Kidney (tissue), 22 donors: ENCODE measurements at places on chromosomes 13 and 19.

GRCh38 chr13:26923824-26924605 is 163.4 kb upstream of the GPR12 start:
- H3K4me3 ChIP-seq = no peak overlapping the region
- no peaks in the 10 kb centered on the region for H3K4me1 ChIP-seq
- no peaks in the 10 kb centered on the region for H3K36me3 ChIP-seq

GRCh38 chr19:30084390-30084819 is 142.4 kb downstream of the URI1 start:
- H3K27ac ChIP-seq = no peak overlapping the region
- DNase-seq = peak; percentile 35
- H3K4me1 ChIP-seq = no peaks in the 10 kb centered on the region
- no peaks in the 10 kb centered on the region for H3K36me3 ChIP-seq

- peak; percentile 87 for DNase-seq
- H3K4me3 ChIP-seq = no peak overlapping the region
- H3K4me1 ChIP-seq = no peaks in the 10 kb centered on the region
- H3K27me3 ChIP-seq = no peaks in the 10 kb centered on the region
- H3K36me3 ChIP-seq = no peaks in the 10 kb centered on the region
- H3K27ac ChIP-seq = no peak overlapping the region
Measured at GRCh38 chr19:30870876-30871275, 478.4 kb downstream of the TSHZ3 start.

GRCh38 chr19:11806354-11807098 is 7.5 kb upstream of the ZNF440 start:
- DNase-seq = peak; percentile 10
- peaks cover 8% of the 10 kb centered on the region for H3K36me3 ChIP-seq
- H3K27ac ChIP-seq = no peak overlapping the region
- no peak overlapping the region for H3K4me3 ChIP-seq
- H3K4me1 ChIP-seq = no peaks in the 10 kb centered on the region
- no peaks in the 10 kb centered on the region for H3K27me3 ChIP-seq

DNA sequence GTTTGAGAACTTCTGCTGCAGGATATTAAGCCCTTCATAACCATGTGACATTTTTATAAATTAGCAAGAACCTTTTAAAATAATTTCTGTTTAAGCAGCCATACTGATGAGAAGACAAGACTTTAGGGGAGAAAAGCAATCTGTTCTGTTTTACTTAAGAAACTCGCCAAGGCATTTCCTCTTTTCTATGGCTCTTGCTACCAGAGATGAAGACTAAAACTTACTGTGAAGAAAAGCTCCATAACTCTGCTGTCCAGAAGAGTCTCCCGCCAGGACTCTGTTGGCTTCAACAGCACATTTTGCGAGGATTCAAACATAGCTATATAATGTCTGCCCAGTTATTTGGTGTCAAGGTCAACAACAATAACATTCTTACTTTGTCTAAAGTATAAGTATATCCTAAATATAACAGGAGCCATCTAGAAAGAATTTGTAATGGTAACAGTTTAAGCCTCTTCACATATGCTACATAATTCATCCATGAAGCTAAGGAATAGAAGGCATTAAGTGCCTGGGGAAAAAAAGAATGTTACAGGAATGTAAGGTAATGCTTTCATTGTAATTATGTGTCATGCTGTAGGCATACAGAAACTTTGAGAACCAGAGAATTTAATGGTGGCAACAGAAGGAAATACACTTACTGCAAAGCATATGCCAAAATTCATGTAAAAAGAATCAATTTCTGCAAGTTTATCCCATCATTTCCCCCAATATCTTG is 53.2 kb upstream of the EEF1AKMT1 start:
- H3K27ac ChIP-seq = no peak overlapping the region
- no peaks in the 10 kb centered on the region for H3K36me3 ChIP-seq
- DNase-seq = no peak
- H3K27me3 ChIP-seq = no peaks in the 10 kb centered on the region
- H3K4me3 ChIP-seq = no peak overlapping the region
- H3K4me1 ChIP-seq = no peaks in the 10 kb centered on the region

DNA sequence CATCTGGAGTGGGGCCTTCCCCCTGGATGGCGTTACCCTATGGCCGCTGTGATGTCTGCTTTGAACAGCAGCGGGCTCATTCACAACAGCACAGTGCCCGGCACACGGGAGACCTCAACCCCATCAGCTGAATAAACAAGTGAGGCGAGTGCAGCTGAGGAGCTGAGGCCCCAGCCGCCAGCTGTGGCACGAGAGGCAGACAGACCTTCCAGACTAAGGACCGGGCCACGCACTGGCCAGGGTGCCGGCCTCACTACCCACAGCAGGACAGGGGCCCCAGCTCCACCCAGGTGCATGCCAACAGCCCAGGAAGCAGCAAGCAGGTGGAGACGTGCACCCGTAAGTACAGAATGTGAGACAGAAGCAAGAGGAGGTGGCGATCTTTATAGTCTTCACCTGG is 39.6 kb downstream of the STK24 start:
- no peak overlapping the region for H3K4me3 ChIP-seq
- no peak for DNase-seq
- no peaks in the 10 kb centered on the region for H3K27me3 ChIP-seq
